ENCODE measurements at places on chromosomes 7 and 10.

GRCh38 chr10:69863580-69863979 is 61.9 kb downstream of the COL13A1 start:
- DNase-seq, result no peak

DNA sequence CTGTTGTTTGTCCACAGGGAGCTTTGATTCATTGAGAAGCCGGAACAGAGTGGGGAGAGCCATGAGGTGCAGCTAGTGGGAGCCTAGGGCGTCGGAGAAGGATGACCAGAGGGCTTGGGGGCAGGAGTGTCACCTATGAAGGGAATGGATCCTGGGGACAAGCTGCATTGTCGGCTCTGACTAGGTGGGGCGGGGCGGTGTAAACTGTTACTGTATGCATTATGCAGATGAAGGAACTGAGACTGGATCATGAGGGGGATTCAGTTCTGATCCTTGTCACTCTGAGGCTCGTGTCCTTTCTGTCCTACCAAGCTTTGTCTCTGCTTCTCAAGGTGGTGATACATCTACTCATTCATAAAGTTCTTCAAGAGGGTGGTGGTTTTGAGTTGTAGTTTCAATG is 39.9 kb upstream of the MMD2 start:
- no peak for DNase-seq

- no peak for DNase-seq
Measured at GRCh38 chr7:40842641-40843040, 707.8 kb downstream of the SUGCT start.

DNA sequence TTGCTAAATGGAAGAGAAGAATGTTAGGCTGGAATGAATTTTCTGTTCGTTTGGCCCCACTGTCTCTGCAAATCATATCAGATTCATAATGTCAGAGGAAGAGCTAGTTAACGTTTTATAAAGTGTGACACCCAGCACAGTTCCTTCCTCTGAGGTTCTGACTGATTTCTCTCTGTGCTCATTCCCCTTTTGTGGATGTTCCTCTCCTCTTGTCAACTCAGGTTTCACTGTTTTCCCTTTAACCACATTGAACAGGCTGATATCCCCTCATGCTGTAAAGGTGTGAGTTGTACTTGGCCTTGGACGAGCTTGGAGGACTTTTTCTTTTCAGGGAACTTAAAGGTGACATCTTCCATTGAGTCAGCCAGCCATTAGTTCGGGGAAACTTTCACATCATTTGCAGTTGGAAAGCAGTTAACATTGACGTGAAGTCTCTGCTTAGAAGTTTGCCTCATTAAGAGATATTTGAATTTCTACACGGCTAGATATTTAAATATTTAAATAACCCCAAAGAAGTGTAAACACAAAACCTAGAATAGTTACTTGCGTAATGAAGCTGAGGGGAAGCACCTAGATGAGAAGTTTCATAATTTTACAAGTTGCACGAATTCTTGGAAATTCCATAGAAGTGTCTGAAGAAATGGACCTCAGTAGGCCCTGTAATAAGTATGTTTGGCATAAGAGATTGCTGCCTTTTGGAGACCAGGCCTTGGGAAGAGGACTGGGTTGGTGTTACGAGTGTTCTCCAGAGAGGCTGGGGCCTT is 101.5 kb upstream of the EGR2 start:
- DNase-seq, result no peak

- DNase-seq, result no peak
Measured at GRCh38 chr10:28137907-28138880, 139.3 kb upstream of the ODAD2 start.

DNA sequence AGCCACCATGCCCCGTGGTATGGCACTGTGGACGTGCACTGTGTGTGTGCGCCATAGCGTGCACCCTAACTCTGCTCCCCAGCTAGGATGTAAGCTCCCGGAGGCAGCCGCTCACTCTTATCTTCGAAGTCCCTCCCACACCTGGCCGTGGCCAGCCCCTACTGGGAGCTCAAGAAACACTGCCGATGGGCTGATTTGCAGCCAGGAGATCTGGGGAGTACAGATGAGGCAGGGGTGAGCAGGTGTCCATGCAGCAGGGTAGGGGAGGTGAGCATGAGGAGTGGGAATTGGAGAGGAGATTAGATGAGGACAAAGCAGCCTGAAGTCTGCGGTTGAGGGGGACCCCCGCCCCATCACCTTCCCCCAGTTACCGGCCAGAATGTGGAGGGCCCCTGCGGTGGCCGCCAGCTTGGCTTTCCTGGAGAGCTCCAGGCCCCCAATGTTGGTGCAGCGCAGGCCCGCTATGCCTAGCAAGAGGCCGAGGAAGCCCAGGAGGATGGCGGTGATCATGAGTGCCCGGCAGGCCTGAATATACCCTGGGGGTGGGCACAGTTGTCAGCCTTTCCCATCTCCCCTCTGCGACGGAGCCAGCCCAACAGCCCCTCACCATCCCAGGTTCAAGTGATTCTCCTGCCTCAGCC is 3.6 kb downstream of the CLDN15 start:
- no peak for DNase-seq
